ENCODE measurements at places on chromosomes 5 and 9.
A peak's percentile ranks its signal among the peaks of the same experiment; 100 is the strongest.

GRCh38 chr5:62974623-62975022 is 396.0 kb downstream of the LRRC70 start:
- no peak for DNase-seq

- DNase-seq, result peak; percentile 40
Measured at GRCh38 chr5:57302164-57302563, 128.3 kb downstream of the GPBP1 start.

GRCh38 chr5:77010243-77010642 is 20.0 kb upstream of the AGGF1 start:
- DNase-seq, result no peak

DNA sequence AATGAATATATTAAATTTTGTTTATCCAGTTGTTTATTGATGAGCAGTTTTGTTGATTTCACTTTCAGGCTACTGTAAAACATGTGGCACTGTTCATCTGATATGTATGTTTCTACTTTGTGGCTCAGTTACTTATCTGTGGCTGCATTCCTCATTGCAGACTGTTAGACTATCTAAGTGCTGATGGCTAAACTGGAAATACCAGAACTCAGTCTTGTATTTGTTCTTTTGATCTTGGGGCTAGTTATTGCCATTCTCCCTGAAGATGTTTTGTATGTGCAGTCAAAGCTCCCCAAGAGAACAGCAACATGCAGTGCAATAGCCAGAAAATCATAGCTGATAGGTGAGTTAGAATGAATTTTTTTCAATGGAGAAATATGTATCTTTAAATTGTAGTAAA is 162.2 kb downstream of the GADD45G start:
- no peak for DNase-seq
